ENCODE measurements at places on chromosomes 6 and 20.
A peak's percentile ranks its signal among the peaks of the same experiment; 100 is the strongest.

DNA sequence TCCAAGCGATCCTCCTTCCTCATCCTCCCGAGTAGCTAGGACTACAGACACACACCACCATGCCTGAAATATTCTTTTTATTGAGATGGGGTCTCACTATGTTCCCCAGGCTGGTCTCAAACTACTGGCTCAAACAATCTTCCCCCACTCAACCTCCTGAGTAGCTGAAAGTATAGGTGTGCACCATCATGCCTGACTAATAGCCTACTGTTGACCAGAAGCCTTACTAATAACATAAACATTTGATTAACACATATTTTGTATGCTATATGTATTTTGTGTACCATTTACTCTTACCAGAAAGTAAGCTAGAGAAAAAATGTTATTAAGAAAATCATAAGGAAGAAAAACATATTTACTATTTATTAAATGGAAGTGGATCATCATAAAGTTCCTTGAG lies 11.9 kb upstream of the WFDC10A start:
- no peak for DNase-seq

DNA sequence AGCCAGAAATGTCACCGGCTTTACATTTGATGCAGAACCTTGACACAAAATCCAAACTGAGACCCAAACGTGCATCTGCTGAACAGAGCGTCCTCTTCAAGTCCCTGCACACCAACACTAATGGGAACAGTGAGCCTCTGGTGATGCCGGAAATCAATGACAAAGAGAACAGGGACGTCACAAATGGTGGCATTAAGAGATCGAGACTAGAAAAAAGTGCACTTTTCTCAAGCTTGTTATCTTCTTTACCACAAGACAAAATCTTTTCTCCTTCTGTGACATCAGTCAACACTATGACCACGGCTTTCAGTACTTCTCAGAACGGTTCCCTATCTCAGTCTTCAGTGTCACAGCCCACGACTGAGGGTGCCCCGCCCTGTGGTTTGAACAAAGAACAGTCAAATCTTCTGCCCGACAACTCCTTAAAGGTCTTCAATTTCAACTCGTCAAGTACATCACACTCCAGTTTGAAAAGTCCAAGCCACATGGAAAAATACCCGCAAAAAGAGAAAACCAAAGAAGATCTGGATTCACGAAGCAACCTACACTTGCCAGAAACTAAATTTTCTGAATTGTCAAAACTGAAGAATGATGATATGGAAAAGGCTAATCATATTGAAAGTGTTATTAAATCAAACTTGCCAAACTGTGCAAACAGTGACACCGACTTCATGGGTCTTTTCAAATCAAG lies 108.4 kb downstream of the RTN4IP1 start:
- no peak for DNase-seq

DNA sequence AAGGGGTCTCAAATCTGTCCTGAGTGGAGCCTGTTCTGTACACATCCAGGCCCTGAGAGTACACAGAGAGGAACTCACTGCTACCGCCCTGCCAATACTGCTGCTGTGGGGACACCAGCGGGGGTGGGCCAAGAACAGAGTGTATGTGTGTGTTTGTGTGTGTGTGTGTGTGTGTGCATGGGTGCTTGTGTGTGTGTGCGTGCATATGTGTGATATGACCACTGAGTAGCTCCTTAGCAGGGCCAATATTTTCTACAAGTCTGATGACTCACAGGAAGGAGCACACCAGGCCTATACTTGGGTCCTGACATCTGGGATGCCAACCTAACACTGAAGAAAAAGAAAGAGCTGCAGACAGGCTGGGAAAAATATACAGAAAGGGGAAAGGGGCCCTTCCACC lies 1.4 kb downstream of the RAET1E start:
- DNase-seq, result peak; percentile 38

- DNase-seq, result no peak
These were observed 310.2 kb upstream of the AGPAT4 start for GRCh38 chr6:161584051-161584450.

GRCh38 chr6:44662461-44663121 lies 275.1 kb downstream of the CDC5L start:
- DNase-seq, result peak; percentile 83
